Neuronal stem cell (in vitro differentiated cells): ENCODE measurements at places on chromosomes 13 and 19.

DNA sequence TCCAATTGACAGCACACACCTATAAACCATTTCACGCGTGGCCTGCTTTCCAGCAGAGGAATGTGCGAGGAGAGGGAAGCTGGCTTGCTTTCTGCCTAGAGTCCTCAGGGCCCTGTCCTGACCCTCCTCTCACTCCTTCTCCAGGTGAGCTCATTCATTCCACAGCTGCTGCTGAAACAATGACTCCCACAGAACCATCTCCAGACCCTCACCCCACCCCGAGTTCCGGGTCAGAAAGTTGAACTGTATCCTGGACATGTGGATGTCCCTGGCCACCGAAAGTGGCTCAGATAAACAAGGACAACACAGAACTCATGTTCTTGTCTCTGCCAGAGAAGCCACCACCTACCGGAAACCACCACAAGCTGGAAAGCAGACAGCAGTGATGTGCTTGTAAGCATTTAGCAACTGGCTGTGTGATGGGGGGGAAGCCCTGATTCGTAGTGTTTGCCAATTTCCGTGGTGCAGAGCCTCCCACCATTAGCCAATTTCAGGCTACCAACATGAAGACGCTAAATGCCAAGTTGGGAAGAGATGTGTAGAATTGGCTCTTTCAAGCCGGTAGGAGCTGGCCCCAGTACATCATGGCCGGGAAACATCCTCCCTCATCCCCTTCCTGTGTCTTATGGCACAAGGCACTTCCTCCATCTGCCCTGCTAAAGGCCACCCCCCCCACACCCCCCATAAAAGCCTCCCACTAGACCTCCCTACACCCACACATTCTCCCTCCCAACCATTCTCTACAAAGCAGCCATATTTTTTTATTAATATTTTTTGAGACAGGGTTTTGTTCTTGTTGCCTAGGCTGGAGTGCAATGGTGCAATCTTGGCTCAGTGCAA, 5.0 kb downstream of the SYCE2 start:
- DNase-seq, result no peak

- DNase-seq, result no peak
Measured at GRCh38 chr13:50809133-50810090, 34.1 kb downstream of the DLEU7 start.

DNA sequence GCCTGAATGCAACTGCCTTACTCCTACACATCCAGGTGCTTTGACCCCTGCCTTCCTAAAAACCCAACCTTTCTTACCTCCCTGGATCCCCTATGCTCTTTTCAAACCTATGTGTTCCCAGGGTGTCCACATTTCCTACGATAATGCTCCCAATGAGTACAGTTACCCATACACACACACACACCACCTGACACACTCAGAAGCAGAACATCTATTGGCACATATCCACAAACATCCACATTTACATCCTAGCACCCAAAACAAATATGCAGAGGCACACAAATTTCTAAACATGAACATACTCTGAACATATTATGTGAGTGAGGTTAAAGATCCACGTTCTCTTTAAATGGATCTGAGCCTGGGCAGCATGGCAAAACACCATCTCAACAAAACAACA, 22.4 kb upstream of the PLAUR start:
- DNase-seq, result no peak

DNA sequence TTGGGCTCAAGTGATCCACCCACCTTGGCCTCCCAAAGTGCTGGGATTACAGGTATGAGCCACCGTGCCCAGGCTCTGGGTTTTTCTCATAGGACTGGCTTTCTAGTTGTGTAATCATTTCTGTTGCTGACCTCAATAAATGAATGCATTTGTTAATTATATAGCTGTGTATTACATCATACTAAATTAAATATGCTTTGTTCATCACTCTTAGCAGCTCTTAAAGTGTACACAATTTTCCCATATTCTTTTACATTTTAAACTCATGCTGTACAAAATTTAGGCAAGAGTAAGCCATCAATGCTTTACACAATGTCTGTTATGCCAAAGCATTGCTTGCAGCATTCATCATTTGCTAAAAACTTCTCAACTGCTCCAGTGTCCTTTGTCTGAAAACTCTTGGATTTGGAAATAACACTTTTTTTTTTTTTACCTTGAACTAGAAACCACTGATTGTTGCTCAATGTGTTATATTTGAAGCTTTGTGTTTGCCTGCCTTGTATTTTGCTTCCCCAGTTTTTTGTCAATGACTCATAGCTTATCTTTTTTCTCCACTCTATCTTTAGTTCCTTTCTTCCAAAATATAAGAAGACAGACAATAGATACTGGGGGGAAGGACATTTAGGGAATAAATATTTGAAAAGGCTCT, 31.4 kb downstream of the CCDC122 start:
- no peak for DNase-seq
